ELR (cell line): ENCODE measurements at places on chromosomes 1 and 21.
A peak's percentile ranks its signal among the peaks of the same experiment; 100 is the strongest.

DNA sequence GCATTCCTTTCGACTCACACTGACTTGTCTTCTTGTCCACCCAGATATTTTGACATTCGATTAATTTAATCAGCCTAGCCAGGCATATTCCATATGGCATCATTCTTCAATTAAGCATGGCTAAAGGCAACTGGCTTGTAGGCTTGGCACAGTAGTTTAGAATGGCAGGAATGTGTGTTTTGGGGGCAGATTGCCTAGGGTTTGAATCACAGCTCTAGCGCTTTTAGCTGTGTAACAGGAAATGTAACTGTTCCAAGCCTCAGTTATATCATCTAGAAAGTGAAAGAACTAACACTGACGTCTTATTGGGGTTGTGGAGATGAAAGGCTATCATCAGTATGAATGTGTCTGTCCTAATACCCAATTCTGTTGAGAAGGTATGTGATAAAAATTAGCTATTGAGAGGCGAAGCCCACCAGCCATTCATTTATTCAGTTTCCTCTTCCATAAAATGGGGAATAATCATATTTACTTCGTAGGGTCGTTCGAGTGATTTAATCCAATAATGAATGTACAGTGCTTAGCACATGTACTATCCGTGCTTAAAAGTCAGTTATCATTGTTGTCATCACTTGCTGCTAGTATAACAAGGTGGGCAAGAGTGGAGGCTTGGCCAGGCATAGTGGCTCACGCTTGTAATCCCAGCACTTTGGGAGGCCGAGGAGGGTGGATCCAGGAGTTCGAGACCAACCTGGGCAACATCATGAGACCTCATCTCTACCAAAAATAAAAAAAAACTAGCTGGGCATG, 41.6 kb upstream of the GRHL3 start:
- DNase-seq = peak; percentile 52

GRCh38 chr1:160168016-160168415, 16.6 kb downstream of the ATP1A4 start:
- DNase-seq = no peak

GRCh38 chr1:15522551-15522950, 1.5 kb downstream of the CASP9 start:
- no peak for DNase-seq

DNA sequence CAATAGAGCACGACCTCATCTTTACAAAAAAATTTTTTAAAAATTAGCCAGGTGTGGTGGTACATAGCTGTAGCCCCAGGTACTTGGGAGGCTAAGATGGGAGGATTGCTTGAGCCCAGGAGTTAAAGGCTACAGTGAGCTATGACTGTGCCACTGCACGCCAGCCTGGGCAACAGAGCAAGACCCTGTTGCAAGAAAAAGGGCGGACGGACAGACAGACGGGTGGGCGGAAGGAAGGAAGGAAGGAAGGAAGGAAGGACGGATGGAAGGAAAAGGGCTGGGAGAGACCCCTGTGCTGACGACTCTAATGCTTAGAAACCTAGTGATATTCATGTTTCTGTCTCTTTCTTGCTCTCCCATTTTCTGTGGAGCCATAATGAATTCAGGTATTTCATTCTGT, 14.4 kb downstream of the PI4KB start:
- DNase-seq = no peak

GRCh38 chr1:236147068-236147467, 4.7 kb downstream of the GPR137B start:
- no peak for DNase-seq

DNA sequence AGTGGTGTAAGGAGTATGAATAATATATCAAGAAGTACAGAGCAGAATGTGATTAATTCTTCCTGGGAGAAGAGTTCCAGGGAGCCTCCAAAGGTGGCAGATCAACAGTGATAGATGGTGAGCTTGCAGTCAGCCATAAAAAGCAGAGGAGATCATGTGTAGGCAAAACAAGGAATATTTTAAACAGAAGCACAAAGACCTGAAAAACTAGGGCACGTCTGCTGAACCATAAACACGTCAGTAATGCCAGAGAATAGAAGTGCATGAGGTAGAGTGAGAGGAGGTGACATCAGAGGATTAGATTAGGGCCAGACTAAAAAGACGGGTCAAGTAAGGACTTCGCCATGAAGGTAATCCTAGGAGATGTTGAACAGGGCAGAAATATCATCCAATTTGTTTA, 151.8 kb downstream of the EIF4G3 start:
- no peak for DNase-seq

DNA sequence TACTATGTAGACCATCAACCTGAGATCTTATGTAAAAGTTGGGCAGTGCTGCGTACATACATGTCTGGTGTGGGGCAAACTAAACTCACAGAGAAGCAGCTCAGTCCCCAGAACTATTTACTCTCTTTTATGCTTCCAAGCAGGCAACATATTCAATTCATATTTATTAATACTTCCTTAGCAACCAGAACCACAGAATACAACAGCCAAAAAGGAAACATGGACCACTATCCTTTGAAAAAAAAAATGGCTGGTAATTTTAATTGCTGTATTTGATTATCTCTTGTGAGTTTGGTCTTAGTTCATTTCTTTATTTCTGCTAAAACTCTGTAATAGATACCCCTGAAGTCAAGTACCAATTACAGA, 1.5 kb upstream of the PPP1R15B start:
- DNase-seq = no peak

DNA sequence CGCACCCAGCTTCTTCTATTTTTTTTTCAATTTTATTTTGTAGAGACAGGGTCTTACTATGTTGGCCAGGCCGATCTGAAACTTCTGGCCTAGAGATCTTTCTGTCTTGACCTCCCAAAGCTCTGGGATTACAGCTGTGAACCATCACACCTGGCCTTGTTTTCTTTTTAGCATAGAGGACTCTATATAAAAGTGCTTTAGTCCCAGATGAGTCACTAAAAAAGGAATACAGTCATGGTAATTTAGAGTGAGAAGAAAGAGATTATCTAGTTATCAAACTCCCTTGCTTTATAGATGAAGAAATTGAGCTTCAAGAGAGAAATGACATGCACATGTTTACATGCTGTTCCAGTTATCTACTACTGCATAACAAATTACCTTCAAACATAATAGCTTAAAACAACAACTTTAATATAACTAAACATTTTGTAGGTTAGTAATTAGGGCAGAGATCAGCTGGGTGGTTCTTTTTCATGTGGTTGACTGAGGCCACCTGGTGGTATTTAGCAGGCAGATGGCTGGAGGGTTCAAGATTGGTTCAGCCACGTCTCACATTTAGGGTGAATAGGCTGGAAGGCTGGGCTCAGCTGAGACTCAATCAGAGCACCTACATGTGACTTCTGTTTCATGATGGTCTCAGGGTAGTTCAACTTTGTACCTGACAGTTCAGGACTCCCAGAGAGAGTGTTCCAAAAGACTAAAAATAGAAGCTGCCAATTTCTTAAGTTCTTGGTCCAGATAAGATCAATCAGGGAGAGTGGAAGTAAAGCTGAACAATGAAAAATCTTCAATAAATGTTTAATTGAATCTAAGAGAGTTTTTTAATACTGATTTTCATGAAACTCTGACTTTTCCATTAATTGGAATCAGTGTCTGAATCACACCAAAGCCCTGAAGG, 16.9 kb upstream of the MTF2 start:
- DNase-seq = peak; percentile 63

- peak; percentile 11 for DNase-seq
Observed at GRCh38 chr1:244029124-244029523, 22.0 kb upstream of the ZBTB18 start.

DNA sequence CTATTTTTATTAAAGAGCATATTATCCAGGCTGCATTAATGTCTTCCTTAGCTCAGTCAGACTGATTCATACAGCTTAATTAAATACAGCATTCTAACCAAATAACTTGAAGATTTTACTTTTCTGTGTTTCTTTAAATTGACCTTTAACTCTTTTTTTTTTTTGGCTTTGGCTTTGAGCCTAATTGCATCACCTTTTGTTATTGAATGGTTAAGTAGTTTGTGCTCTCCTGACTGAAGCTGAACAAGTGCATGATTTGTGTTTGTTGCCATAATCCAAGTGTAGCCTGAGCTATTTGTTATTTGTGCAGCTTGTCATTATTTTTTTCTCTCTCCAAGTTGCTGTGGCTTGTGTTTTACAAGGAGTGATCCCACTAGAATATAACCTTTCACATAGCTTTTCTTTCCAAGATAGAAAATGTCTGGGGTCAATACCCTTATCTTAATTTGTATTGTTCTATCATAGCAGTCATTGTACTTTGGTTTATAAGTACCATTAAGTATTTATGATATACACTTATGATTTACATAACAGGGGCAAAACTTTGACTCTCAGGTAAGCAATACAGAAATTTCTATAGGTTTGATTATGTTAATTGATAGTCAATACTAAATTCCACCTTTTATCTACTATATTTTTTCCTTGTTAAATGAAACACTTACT, 31.6 kb downstream of the CDC14A start:
- DNase-seq = no peak

DNA sequence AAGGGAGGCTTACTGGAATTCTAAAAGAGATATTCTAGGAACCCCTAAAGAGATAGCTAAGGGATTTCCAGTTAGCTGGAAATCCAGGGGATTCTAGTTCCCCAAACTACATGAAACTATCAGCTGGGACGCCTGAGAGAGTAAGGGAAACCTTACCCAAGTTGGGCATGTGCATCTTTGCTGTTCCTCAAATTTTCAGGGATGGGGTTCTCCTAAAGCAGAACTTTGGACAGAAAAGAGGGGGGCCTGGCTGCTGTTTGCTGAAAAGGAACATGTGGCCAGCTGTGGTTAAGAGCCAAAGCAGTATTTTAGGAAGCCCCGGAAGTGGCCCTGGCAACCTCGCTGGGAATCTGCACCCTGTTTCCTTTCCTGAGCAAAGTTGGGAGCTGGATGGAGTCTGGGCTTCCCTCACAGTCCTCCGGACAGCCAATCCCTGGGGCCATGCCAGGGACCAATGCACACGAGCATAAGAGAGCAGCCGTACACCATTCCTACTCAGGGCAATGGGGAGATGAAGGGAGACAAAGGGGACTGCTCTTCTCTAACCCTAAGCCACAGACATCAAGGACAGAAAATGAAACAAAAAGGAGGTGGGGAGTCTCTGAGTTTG, 154.3 kb downstream of the PLXNA2 start:
- DNase-seq = no peak

DNA sequence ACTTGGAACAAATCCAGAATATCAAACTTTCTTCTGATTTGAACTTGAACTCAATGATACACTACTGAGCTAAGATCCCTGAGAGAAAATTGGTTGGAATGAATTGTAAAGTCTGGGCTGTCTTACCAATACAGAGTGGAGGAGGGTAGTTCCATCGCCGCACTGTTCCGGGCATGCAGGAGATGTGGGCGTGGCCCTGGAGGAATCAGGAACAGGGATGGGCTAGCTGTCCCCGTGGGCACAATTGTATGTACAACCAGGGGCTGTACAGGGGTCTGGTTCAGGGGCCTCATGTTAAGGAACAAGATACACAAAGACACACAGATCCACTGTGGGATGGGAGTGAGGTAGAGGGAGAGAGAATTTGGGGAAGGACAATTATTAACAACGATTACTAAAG, 144.3 kb downstream of the ZSCAN20 start:
- no peak for DNase-seq

DNA sequence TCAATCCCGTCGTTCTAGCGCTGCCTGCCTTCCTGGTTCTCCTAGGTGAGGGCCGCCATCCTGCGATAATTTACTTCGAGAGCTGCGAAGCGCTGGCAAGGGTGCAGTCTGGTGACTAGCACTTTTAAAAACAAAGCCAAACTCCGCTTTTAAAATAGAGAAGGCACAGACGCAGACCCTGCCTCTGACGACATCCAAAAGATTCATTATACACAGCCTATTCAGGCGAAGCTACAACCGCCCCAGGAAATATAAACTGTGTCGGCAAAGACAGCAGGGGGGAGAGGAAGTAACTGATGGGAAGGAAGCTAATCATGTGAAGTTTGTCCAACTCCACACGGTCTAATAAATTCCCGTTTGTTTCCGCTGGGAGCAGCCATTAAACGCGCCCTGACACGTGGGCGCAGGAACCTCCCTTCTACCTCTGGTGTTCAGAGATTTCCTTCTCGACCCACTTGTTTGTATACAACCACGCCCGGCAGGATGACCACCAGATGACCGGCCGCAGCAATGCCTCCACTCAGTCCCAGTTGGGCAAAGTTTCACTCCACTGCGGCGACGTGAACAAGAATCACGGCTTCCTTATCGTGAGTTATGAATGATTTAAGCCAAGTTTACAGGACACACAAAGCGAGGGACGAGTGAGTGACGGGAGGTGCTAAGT, 1.3 kb downstream of the GNG12 start:
- peak; percentile 94 for DNase-seq
